CMK (cell line): ENCODE measurements at places on chromosomes 11 and 22.

GRCh38 chr11:117901601-117902000 lies 25.1 kb upstream of the FXYD6 start:
- no peak for DNase-seq

DNA sequence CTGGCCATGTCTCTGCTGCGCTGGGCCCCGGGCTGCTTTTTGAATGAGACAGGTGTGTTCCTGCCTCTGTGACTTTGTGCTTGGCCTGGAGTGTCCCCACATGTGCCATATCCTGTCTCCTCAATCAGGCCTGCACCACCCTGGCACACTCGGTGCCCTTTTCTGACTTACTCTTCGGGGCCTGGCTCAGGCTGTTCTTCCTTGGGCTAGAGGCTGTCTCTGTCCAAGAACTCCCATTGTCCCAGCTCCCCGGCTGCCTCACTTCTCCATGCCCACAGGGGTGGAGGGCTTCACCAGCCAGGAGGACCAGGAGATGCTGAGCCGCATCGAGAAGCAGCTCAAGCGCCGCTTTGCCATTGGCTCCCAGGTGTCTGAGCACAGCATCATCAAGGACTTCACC lies 23.0 kb downstream of the MCM5 start:
- DNase-seq: no peak

GRCh38 chr22:45446216-45446615 lies 32.7 kb downstream of the RIBC2 start:
- no peak for DNase-seq

DNA sequence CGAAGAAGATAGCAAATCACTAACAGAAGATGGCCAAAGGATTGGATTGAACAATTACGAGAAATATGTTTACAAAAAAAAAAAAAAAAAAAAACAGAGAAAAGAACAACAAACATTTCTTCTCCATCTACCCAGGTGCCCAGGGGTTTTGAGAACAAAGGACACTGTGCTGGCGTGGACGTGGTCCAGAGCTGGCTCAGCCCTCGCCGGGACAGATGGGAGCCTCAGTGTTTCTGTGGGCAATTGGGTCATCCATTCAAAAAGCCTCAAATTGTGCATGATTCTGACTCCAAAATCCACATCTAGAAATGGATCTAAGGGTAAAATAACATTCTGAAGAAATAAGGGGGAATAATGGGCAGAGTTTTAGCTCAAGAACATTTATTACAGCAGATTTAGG lies 63.1 kb downstream of the DHCR7 start:
- no peak for DNase-seq

GRCh38 chr22:50488886-50489285 lies 2.2 kb downstream of the MIOX start:
- no peak for DNase-seq

- no peak for DNase-seq
Measured at GRCh38 chr22:30996462-30996861, 27.4 kb downstream of the TUG1 start.

DNA sequence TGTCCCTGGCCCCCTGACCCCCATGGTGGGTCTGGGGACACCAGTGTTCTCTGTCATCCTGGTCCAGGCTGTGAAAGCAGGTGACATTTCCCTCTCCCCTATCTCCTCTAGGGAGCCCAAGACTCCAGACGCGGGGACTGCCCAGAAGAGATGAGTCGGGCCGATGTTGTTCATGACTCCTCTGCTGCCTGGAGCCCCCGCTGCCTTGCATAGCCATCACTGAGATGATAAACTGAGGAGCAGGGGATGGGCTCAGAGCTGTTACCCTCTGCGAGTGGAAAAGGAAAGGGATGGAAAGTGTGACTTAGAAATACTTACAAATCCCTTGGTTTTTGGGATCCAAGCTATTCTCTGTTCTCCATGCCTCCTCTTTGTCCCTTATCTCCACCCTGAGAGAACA lies 209.6 kb downstream of the DSCAML1 start:
- DNase-seq: no peak

GRCh38 chr22:22886546-22886945 lies 1.1 kb upstream of the IGLL5 start:
- DNase-seq: no peak

DNA sequence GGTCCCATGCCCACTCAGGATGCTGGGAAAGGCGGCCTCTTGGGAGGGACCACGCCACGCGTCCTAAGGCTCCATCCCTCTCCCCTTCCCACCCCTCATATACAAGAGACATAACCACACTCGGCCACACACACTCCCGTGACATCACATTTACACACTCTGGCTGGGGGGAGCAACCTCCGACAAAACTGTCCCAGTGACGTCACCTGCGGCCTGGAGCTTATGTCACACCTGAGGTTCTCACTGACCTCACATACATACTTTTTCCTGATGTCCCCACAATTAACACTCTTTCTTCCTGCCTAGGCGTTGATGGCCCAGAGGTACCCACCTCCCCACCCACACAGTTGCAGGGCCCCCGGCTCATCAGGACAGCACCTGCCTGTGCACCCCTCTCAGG lies 1.9 kb downstream of the ELFN2 start:
- no peak for DNase-seq

GRCh38 chr11:114276077-114276476 lies 20.1 kb upstream of the NNMT start:
- DNase-seq: no peak

DNA sequence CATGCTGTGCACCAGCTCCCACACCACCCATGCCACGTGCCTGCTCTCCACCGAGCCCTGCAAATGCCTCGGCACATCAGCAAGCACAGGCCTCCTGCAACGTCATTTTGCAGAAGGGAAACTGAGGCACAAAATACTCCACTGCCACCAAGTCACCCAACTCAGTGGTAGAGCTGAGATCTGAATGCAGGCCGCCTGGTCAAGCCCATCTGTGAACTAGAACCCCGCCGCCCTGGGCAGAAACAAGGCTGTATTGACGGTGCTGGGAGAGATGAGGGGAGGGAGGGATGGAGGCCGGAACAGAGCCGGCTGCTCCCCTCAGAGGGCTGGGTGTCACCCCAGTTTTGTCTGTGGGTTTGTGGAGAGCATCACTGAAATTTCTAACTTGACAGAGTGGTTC lies 81.4 kb downstream of the CDKN1C start:
- no peak for DNase-seq

- DNase-seq: no peak
Measured at GRCh38 chr11:81278991-81279390, 1454.7 kb downstream of the FAM181B start.

- DNase-seq: no peak
Measured at GRCh38 chr11:4084406-4085125, 10.0 kb upstream of the RRM1 start.

DNA sequence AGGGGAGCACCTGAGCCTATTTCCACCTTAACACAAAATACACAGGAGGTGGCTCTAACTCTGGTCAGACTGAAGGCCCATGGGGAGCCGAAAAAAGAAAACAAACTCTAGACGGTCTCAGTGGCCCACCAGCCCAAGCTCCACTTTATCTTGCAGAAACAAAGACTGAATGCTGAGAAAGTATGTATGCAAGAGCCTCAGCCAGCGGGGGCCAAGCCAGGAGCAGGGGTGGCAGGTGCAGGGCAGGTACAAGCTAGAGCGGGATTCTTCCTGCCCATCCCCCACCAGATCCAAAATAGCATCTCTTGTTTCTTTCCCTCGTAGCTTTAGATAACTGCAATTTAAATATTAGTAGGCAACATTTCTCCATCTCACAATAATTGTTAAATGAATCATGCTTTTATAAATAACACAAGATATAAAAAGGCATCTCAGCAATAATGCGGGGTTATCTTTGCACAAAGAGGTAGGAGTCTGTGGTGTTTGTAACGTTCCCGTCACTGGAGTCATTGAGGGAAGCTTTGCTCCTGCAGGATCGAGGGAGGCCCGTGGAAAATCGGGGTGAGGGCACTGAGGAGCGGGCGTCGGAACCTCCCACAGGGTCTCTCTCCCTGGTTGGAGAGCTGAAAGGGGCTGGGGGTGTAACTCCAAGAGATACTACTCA lies 418.0 kb downstream of the SHANK2 start:
- no peak for DNase-seq

- DNase-seq: no peak
Measured at GRCh38 chr11:134794192-134794591, 382.1 kb upstream of the B3GAT1 start.

DNA sequence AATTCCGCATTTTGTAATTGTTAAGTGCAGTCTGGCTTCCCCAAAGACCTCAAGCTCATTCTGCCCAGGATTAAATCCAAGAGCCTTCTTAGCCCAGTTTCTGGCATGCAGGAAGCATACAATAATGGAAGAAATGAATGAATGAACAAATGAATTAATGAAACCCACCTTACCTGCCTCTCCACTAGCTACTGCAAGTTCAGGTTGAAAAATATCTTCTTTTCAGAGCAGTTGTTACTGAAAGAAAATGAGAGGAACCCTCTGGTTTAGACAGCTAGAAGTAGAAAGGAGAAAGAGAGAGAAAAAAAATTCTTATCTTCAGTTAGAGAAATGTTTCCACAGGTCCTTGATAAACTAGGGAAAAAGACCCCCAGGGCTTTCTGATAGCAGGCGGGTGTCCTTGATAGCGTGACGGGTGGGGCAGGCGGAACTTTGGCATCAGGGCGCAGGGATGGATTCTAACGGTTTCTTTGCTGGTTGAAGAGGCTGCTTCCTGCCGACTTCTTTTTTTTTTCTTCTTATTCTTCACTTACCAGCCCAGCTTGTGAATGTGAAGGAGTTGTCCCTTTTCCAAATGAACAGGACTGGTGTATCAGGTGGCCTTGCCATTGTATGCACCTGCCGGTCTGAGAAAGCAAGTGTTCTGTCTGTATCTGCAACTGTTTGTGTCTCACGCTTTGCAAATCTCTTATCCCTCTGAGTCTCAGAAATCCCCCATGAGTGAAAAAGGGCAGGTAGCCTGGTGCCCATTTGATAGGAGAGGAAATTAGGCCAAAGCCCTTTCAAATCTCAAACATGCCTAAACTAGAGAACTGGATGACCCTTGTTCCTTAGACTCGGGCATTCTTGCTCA lies 10.0 kb downstream of the LMO2 start:
- no peak for DNase-seq

- no peak for DNase-seq
Measured at GRCh38 chr11:117986981-117987574, 884 bp downstream of the IL10RA start.

DNA sequence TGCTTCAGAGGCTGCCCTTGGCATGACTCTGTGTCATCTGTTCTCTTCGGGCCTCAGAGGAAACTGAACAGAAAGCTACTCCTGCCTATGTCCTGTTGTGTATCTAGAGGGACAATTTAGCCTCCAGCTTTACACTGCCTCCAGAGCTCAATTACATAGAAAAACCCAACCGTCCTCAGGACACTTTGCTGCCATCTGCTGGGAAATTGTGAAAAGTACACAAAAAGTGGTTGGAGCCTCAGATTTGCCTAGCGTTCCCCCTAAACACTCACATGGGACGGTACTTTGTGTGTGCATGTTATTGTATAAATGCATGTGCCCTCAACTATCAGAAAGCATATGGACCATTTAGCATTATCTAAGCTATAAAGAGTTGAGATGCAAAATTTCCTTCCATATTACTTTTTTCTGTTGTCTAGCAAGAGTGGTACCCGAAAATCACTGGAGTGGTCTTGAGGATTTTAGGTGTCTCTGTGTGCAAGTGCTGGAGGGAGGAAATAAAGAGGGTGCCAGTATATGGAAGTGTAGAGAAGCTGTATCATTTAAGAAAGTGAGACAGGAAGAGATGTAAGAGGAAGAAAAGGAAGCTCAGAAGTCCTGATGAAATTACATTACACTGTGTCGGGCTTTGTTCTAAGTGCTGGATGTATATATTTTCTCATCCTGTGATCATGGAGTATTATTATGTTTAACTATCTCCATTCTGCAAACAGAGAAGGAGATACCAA lies 8.7 kb upstream of the MS4A4E start:
- no peak for DNase-seq

DNA sequence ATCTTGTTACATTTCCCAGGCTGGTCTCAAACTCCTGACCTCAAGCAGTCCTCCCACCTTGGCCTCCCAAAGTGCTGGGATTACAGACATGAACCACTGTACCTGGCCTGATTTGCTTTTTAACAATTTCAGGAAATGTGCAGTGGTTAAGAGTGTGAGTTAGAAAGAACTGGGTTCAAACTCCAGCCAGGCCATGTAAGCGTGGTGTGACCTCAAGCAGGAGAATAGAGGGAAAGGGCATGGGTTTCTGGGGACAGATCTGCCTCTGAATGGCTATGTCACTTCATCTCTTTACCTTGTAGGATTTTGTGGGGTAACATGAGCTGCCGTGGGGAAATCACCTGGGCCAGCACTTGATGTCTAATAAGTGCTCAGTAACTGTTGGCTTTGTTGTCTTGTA lies 9.3 kb downstream of the SNRPD3 start:
- DNase-seq: no peak

- DNase-seq: no peak
Measured at GRCh38 chr11:12524865-12525264, 147.5 kb downstream of the PARVA start.

DNA sequence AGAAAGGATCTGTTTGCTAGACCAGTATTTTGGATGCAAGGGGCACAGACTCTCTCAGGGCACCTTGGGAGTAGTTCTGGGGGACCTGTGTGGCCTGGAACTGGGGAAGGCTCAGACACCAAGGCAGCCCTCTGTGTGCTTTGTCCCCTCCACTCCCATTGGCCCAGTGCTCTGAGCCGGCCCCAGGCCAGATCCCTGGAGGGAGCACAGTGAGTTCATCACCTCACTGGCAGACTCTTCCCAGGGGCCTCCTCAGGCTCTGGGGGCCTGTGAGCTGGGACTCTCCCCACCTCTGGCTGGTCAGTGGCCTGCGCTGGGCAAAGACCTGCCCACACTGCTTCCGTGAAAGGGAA lies 51.7 kb downstream of the CHRDL2 start:
- DNase-seq: no peak

- no peak for DNase-seq
Measured at GRCh38 chr11:69531717-69532088, 50.2 kb downstream of the LINC01488 start.

GRCh38 chr11:10287766-10288715 lies 6.0 kb downstream of the SBF2 start:
- no peak for DNase-seq

DNA sequence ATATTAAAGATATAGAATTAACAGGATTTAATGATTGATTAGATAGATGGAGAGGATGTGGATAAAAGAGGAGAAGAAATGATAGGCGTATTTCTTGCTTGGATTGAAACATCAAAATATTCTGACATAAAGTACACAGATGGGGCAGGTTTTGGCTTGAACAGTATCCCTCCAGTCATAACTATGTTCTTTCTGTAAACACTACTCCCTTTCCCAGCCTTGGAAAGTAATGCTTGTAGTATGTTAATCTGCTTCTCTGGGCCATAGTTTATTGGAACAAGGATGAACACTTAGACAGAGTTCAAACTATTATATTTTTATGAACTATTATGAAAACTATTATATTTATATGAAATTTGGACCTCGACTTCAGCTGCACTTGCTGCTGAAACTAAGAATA lies 419.2 kb downstream of the AASDHPPT start:
- no peak for DNase-seq

DNA sequence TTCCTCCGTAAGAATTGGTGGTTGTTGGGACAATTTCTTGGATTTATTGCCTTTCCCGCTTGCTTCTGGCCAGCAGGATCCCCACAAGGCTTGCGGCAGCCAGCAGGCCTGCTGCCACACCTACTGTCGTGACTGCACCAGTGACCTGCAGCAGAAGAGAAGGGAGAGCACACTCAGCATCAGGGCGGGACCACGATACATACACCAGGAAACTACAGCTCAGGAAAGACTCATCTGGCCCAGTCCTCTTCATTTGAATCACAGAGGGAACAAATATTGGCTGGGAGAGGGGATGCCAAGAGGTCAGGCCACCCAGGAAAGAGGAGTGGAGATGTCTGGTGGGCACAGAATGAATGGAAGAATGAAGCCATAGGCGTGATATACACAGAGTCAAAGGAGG lies 10.3 kb downstream of the PLAAT2 start:
- DNase-seq: no peak
